Stimulated activated CD4-positive, alpha-beta T cell treated with anti-CD3 and anti-CD28 coated beads, Interleukin-1b, Interleukin-23, amount 100 ng/mL, for 1 hour (primary cell): ENCODE measurements at places on chromosomes 11 and 22.

DNA sequence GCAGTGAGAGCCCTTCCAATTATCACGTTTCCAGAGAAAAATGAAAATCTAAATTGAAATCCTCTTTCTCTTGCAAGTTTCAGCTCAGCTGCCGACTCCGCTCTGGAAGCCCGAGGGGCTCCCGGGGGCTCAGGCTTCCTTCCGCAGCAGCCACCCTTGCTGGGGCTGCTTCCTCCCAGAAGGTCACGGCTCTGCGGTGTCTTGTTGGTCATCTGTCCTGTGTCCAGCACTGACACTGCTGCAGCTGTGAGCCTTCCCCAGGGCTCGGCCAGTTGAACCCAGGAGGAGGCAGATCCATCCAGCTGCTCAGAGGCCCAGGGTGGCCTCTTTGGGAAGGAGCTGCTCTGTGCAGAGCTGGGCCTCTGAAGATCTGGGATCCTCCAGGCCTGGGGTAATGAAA lies 1337.2 kb downstream of the TBC1D22A start:
- no peak for DNase-seq

DNA sequence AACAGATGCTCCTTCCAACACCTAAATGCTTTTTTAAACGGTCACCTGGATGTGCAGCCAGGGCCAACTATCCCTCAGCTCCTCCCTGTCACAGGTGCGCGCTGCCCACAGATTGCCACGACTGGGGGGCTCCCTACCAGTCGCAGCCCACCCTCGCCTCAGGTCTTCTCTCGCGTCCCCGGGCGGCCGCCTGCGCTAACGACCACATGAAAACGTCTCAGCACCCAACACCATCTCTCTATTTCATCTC lies 469 bp downstream of the ZBED5 start:
- no peak for DNase-seq

DNA sequence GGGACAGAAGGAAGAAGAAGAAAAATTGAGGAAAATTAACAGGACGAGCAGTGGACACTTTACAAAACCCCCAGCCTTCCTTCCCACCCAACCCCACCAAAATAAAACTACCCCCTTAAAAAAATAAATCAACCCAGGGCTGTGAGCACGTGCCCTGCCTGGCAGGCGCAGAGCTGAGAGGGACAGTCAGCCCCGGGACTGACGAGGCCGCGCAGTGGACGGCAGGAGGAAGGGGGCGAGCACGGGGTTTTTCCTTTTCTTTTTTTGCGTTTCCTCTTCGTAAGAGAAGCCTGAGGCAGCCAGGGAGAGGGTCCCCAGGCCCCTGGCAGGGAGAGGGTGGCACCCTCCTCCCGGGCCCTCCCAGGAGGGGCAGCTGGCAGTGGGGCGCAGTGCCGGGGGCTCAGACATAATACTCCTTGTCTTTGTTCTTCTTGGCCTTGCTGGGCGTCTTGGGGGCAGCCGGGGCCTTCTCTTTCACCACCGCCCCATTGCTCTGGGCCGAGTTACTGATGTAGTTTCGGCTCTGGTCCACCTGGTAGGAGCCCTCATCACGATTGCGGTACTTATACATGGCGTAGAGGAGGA lies 15.9 kb downstream of the SLC22A12 start:
- DNase-seq: no peak

DNA sequence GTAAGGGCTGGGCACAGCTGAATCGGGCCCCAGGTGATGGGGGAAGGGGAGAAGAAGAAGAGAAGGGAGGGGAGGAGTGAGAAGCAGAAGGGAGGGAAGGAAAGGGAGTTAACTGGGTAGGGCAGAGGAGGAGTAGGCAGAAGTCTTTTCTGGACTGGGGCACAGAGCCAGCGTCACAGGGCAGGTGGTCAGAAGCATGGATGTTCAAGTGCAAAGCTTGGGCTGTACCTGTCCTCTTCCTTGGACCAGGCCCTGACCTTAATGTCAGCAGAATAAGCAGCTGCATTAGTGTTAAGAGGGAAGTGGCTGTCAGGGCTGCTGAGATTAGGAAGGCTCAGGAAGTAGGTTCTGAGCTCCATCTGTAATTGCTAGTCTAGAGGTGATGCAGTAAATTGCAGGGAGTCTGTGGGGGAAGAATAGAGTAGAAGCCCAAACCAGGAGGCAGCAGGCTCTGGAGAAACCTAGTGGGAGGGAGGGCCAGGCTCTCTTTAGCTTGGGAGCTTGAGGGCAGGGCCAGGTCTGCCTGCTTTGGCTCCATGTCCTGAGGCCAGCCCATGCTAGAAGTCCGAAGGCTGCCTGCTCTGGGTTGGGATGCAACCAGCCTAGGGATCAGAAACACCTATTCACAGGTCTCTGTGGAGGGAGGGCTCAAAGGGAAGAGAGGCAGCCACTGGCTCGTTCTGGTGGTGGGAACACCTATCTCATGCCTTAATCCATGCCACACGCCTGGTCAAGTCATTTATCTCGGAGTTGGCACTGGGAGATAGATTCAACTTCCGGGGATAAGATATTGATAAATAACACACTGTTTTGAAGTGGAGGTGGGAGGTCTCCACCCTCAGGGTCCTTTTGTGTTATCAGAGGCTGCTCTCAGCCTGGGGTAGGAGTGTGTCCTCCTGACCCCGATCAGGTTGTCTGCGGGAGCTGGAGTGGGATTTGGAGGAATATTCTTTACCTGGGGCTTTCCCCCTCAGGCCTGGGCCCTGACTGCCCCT lies 1.7 kb upstream of the UCP3 start:
- no peak for DNase-seq

- DNase-seq: no peak
These were observed 988 bp upstream of the FLI1 start for GRCh38 chr11:128692753-128693415.

DNA sequence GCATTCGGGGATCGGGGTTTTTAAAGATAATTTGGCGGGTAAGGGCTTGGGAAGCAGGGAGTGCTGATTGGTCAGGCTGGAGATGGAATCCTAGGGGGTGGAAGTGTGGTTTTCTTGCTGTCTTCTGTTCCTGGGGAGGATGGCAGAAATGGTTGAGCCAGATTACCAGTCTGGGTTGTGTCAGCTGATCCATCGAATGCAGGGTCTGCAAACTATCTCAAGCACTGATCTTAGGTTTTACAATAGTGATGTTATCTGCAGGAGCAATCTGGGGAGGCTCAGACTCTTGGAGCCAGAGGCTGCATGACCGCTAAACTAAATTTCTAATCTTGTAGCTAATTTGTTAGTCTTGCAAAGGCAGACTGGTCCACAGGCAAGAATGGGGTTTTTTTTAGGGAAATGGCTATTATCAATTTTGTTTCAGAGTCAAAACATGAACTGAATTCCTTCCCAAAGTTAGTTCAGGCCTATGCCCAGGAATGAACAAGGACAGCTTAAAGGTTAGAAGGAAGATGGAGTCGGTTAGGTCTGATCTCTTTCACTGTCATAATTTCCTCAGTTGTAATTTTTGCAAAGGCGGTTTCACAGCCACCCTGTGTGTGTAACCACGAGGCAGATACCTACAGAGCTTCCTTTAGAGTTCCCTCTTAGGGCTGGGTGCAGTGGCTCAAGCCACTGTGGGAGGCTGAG lies 10.2 kb downstream of the SCGB1A1 start:
- DNase-seq: no peak
